Small intestine (tissue), 16 donors: ENCODE measurements at places on chromosomes 1 and 21.

- no peak for DNase-seq
Observed at GRCh38 chr1:93695411-93696005, 13.9 kb upstream of the BCAR3 start.

DNA sequence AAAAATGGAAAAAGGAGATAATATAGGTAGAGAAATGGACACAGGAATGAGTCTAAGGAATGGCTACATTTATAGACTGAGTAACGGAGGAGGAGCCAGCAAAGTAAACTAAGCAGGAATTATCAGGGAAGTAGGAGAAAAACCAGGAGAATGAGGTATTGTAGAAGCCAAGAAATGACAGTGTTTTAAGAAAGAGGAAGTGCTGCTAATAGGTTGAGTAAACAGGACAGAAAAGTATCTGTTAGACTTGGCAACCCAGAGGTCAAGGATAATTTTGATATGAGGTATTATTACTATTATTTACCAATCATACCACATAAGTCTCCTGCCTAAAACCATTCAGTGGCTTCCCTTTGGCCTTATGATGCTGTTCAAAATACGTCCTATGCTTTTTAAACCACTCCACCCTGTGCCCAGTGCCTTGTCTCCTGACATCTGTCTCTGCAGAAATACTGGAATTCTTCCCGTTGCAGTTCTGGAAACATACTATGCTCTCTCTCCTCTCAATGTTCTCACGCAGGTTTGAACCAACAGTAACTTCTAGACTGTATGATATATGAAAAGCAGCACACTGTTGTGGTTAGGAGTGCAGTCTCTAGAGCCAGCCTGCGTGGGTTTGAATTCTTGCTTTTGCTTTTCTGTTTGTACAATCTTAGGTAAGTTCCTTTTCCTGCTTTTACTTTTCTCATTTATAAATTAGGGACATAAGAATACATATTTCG is 24.6 kb upstream of the NEK7 start:
- DNase-seq: no peak

GRCh38 chr1:14180738-14181137 is 417.7 kb upstream of the KAZN start:
- DNase-seq: no peak

DNA sequence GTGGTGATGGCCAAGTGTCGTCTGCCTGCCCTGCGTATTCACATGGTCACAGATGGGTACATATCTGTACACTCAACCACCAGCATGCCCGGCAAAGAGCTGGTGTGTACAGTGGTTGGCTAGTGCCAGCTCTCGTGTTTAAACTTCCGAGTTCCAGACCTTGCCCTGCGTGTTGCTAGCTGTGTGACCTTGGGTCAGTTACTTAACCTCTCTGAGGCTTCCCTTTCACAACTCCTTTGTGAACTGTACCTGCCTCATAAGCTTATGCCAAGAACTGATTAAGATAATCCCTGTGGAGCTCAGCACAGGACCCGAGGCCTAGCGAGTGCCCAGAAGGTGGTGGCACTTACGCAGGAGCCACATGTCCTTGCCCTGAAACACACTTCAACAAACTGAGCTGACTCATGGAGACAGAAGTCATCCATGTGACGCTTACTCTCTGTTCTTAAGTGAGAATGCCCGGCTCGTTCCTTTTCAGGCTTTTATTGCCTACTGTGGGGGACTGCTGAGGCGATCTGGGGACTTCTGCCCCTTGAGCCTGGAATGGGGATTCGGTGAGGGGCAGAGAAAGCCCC is 55.4 kb downstream of the ALPL start:
- DNase-seq: no peak

DNA sequence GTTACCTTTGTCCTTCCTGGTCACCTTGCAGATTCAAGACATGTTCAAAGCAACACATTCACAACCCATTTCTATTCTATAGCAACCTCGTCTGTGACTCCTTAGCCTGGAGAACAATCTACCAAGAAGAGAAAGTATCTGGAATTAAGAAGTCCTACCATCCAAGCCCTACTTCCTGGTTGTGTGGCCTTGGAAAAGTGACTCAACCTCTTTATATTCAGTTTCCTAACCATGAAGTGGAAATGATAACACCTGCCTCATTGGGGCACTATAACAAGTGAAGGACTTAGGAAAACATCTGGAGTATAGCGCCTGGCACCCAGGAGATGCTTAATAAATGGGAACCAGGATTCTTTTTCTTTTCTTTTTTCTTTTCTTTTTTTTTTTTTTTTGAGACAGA is 36.5 kb upstream of the SRRM1 start:
- peak; percentile 26 for DNase-seq

DNA sequence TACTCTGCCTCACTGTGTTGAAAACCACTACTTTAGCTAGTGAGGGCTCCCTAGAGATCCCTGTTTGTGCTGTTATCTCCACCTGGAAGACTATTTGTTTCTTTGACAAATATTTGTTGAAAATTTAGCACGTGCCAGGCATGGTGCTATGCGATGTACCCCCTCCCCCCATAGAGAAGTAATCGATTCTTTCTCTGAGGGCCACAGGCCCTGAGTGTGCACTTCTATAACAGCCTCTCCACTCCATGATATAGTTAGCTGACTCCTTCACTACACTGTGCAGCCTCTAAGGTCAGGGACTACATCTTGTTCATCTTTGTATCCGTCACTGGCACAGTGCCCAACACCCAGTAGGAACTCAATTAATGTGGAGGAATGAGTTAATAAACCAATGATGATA is 17.3 kb upstream of the RBM15 start:
- DNase-seq: no peak

- DNase-seq: no peak
Observed at GRCh38 chr1:162389971-162390370, 8.4 kb downstream of the C1orf226 start.

DNA sequence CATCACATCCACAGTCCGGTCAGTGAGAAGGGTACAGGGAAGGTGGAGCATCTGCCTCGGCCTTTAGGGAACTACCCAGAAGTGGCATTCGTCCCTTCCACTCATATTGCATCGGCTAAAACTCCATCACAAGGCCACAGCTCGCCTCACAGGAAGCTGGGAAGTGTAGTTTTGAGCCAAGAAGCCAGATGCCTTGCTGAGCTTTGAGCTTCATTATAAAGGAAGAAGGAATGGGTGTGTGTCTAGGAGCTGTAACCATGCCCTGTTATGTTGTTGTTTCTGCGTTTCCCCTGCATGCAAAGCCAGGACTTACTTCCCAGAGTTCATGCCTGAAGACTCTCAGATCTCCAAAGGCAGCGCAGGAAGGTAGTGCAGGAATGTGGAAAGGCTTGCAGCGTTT is 61.1 kb downstream of the OPTC start:
- DNase-seq: no peak

GRCh38 chr1:212466898-212467650 is 34.4 kb downstream of the NENF start:
- no peak for DNase-seq

DNA sequence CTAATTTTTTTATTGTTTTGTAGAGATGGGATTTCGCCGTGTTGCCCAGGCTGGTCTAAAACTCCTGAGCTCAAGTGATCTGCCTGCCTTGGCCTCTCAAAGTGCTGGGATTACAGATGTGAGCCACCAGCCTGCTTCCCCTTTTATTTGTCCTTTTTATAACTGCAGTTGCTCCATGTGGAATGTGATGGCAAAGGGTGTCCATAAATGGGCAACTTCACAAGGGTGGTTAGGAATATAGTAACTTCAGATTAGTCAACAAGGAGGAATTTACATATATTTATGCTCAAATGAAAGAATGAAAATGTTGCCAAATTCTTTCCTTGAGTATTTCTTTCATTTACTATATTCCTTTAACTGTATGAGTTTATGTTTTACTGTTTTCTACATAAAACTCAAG is 182.9 kb downstream of the BACH1 start:
- DNase-seq: no peak

GRCh38 chr1:27671964-27672749 is at the start of gene IFI6:
IFI6 (minus strand) TSS chr1:27672192; CDS start chr1:27669314, 2,878 bp downstream.
- DNase-seq: peak; percentile 94

DNA sequence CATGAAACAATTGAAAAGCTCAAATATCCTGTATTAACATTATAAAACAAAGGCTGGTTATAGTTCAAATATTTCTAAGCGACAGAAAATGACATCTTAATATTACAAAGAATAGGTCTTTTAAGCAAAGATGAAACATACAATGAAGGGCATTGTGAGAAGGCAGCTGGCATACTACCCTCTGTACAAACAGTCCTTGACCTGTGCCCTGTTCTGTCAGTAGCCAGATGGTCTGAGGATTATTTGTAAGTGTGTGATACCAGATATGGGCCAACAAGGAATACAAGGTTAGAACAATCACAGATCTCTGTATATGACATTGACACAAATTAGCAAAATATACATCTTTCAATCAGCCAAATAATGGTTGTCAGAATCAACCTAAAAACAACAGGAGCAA is 1350.4 kb downstream of the AMY1C start:
- no peak for DNase-seq

- no peak for DNase-seq
Observed at GRCh38 chr1:97567000-97567749, 353.7 kb downstream of the DPYD start.

DNA sequence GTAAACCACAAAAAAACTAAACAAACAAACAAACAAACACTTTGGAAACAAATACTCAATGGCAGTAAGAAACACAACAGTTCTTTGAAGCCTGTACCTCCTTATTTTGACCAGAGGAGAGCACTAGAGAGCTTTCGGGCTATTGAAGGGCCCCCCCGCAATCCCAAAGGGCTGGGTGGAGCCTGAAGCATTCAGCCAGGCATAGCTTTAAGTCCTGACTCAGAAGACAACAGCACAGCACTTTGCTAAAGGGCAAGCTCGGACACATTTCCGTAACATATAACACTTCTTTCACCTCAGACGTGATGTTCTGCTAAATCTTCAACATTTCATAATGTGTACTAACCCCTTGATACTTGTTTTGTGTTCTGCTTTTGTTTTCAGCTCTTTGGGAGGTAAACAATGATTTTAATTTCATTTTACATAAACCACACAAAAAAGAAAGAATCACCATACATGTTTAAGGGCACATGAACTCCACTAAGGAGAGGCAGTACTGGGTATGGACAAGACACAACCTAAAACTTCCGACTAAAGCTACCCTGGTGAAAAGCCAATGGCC is 9.7 kb upstream of the SHCBP1L start:
- peak; percentile 81 for DNase-seq

DNA sequence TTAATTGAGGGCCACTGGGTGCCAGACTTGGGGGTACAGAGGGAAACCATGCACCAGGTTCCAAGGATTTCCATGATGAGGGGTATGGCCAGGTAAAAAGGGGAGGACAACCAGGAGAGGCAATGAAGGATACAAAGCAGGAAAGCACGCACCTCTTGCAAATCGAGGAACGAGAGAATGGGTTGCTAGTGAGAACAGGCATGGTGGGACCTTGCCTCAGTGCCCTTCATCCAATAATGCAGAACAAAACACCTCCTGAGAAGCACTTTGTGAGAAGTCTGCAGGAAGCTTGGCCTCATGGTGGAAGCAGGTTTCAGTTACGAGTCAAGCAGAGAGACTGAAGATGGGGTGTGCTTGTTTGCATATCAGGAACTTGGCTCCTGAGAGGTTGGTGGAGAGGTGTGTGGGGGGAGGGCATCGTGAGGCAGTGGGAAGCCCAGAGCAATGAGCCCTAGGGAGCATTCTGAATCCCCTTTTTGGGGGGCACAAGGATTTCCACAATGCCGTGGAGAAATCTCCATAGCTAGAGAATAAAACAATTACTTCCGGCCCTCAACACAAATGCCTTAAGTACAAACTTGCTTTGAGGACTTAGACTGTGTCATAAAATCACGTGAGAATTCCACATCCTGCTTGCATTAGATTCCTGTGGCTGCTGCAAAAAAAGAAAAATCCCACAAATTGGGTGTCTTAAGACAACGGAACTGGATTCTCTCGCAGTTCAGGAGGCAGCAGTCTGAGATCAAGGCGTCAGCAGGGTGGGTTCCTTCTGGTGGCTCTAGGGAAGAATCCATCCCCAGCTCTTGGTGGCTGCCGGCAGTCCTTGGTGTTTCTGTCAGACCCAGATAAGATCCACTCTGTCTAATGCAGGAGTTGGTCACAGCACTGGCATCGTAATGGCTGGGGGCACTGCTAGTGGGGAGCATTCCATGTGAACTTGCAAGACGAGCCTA is 54.9 kb upstream of the BACE2 start:
- DNase-seq: peak; percentile 40

DNA sequence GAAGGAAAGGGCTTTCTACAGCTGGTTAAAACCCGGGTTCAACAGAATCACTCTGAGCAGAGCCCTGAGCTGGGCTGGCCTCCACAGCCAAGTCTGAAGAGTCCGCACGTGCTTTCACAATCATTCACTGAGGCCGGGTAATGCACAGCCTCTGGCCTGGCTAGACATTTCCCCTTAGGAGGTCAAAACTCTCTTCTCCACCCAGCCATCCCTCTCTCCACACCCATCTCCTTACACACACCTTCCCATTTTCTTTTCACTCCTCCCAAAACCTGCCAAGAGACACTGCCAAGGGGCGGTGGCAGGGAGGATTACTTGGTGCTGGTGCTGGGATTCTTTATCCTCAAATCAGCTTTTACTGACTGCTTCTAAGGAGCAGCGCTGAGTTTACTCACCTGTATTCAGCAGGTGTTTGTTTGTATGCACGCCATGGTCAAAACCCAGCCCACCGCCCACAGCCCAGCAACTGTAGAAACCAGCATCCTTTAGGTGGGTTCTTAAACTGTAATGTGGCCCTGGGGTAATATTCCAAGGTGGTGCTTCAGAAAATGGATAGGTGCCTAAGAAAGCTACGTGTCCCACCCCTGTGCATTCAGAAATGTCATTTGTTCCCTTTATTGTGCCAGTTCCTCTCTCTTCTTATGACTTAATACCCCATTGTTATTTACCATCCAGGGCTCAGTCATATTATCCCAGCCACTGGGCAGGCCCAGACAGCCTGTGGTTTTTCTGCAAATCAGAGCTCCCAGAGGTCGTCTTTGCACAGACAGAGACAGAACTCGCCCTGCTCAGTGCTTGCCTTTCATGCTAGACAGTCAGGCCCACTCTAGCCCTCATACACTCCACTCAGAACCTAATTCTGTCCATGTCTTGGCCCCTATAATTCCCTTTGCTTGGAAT is 80.2 kb downstream of the ADSS2 start:
- no peak for DNase-seq

DNA sequence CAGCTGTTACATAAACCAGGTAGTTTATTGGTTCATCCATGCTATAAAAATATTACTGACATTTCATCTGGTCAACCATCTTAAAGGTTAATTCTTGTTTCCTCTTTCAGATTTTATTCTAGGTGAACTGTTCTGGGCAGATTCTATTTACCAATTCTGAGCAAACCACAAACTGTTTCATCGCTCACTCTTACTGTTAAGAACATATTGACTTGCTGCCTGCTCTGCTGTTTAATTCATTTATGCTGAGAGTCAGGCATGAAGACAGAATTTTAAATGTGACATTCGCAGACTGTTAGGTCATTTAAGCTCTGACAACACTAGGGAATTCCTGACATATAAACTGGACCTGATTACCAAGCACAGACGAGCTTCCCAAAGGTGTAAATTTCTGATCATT is 98.3 kb downstream of the PIGK start:
- no peak for DNase-seq

DNA sequence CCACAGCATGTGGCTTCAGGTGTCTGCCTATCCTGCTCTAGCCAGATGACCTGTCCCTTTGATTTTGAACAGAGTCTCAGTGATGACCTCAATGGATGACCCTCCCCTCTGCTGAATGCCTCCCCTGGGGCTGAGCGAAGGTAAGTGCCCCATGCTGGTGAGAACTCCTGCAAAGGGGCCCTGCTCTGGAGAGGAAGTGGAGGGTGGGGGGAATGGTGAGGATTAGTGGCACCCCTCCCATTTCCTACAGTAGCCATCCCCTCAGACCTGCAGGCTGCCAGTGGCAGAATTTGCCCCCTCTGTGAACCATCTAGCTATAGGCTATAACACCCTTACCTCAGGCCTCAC is 3.7 kb upstream of the PMVK start:
- no peak for DNase-seq

GRCh38 chr1:54591127-54591756 is 32.1 kb downstream of the FAM151A start:
- no peak for DNase-seq
